ENCODE measurements at places on chromosomes 12 and 14. TPM values are rescaled to one million over a fixed set of nuclear protein-coding genes. Genes with fewer than 3 reads are reported as not detected.

DNA sequence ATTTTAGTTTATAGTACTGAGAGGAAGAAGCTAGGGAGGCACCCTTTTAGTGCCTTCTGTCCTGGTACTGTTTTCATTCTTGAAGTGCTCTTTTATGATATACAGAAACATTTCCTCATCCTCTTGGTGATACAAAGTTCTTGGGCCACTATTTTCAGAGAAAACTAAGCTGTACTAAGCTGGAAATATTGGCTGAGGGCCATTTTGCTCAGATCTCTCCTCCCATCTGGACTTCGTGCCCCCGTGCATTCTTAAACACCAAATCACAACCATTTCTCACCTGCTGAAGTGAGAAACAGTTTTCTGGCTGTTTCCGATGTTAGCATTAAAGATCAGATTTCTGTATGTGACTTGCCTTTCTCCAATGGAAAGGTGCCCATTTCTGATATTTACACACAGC, 158.9 kb downstream of the FBXL14 start:
- no peak for DNase-seq

GRCh38 chr14:78509516-78509915, 339.3 kb downstream of the NRXN3 start:
- DNase-seq = no peak

DNA sequence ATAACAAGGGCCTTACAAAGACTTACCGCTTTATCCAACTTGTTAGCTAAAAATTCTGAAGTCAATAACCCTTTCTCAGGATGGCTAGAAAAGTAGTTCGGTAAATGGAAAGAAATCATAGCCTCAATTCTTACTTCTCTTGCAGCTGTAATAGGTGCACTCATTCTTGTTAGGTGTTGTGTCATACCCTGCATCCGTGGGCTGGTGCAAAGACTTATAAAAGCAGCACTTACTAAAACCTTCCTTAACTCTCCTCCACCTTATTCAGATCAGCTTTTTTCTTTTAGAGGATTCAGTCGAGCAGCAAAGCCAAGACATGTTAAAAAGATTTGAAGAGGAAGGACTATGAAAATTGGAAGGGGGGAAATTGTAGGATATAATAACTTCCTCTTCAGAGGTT, 238.2 kb upstream of the DIO3 start:
- DNase-seq = no peak

Gene POMT2
- total RNA-seq = 9.4 TPM

Gene MYO1H
- not detected for total RNA-seq

Gene SLCO1A2
- not detected for total RNA-seq

Gene FOXA1
- total RNA-seq = not detected

Gene KRT85
- total RNA-seq = not detected
